ENCODE measurements at places on chromosomes 13 and 19.

DNA sequence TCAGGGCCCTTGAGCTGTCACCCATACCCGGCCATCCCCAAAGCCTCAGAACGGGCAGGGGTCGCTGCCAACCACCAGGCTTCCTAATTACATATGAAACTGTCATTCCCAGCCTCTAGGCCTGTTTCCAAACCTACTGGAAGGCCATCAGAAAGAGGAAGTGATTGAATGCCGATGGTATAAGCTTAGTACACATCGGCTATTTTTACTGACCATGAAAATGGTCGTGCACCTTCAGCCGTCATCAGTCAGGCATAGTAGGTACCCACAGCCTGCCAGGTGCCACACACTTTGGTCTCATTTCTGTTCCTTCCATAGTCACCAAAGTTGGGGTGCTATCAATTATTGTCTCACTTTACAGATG, 10.2 kb downstream of the KRI1 start:
- DNase-seq = peak; percentile 45

GRCh38 chr13:109180905-109181425, 551.6 kb downstream of the MYO16 start:
- DNase-seq = no peak

DNA sequence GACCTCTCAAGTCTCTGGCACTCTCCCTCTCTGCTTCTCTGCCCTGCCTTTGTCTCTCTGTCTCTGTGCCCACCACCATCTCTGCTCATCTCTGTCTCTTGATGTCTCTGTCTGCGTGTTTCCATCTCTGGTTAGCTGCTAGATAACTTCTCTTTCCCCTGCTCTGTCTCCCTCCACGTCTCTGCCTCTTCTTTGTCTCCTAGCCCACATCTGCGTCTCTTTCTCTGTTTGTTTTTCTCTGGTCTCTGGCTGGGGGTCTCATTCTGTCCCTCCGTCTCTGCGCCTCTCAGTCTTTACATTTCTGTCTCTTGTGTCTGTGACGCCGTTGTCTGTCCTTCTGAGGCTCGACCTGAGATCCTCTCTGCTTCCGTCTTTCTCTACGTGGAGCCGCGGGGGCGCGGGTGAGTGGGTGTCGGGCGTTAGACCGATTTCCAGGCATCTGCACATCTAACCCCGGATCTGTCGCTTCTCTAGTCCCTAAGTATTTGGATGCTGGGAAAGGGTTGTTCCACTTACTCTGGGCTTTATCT, 386 bp downstream of the GIPR start:
- peak; percentile 29 for DNase-seq

GRCh38 chr13:97853550-97853949, 99.9 kb upstream of the IPO5 start:
- DNase-seq = no peak

DNA sequence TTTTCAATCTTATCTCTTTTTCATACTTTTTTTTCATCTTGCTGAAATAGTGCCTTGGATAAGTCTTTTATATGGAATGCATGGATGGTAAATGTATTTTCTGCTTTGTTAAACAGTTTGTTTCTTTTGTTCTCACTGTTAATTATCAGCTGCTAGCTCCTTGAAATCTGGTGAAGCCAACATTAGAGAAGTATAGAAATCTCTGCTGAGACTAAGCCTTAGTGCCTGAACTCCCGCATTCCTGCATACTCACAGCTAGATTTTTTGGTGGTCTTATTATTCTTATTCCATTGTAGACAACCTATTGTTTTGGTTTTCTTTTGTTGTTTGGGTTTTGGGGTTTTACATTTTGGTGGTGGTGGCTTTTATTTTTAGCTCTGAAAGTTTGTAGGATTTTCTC, 48.4 kb downstream of the DNAJC15 start:
- DNase-seq = no peak

GRCh38 chr13:20132052-20132634, 28.7 kb downstream of the GJA3 start:
- DNase-seq = no peak
